Transverse colon (tissue), 4 donors: ENCODE measurements at places on chromosomes 3 and 15.

- no peak overlapping the region for H3K27ac ChIP-seq
- H3K4me1 ChIP-seq = no peaks in the 10 kb centered on the region
- H3K27me3 ChIP-seq = peaks cover 14% of the 10 kb centered on the region
- H3K4me3 ChIP-seq = no peak overlapping the region
- DNase-seq = no peak
Measured at GRCh38 chr15:92495446-92495845, 101.8 kb downstream of the ST8SIA2 start.

DNA sequence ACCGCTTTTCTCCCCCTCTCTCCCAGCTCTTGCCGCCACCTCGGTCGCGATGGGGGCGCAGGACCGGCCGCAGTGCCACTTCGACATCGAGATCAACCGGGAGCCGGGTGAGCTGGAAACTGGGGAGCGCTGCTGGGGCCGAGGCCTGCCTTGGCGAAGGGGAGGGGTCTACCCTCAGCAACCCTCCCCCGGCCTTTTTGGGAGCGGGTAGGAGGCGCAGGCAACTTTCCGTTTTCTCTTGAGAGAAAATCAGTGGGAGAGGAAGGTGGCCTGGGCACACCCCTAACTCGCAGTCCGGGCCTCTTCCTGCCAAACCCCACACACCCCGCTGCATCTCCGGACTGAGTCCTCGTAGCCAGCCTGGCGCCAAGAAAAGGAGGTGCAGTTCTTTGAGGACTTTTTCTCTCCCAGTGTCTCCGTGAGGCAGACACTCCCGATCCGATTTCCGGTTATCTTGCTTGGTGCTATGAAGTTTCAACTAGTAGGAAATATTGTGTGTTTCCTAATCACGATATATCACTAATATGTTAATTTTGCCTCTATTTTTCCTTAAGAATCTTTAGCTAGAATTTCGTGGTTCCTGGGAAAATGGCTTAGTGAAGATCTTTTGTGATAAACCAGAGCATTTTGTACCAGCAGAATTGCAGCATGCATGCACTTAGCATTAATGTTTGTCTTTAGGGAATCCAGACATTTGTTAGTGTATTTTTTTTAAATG is 631 bp downstream of the NKTR start:
- peak; percentile 72 for DNase-seq
- peaks cover 17% of the 10 kb centered on the region for H3K4me1 ChIP-seq
- peaks cover 6% of the 10 kb centered on the region for H3K36me3 ChIP-seq
- H3K27me3 ChIP-seq = no peaks in the 10 kb centered on the region

- peaks cover 18% of the 10 kb centered on the region for H3K4me1 ChIP-seq
- no peak overlapping the region for H3K4me3 ChIP-seq
- H3K36me3 ChIP-seq = no peaks in the 10 kb centered on the region
- no peak overlapping the region for H3K27ac ChIP-seq
Measured at GRCh38 chr3:110743202-110743601, 328.4 kb upstream of the NECTIN3 start.

GRCh38 chr3:115885621-115886020 is 262.3 kb downstream of the GAP43 start:
- H3K36me3 ChIP-seq = no peaks in the 10 kb centered on the region
- no peaks in the 10 kb centered on the region for H3K4me1 ChIP-seq
- no peaks in the 10 kb centered on the region for H3K27me3 ChIP-seq
- H3K27ac ChIP-seq = no peak overlapping the region
- H3K4me3 ChIP-seq = no peak overlapping the region

GRCh38 chr3:8491271-8492144 is 10.1 kb upstream of the LMCD1 start:
- H3K27me3 ChIP-seq = no peaks in the 10 kb centered on the region
- peaks cover 6% of the 10 kb centered on the region for H3K4me1 ChIP-seq
- H3K4me3 ChIP-seq = no peak overlapping the region
- H3K36me3 ChIP-seq = no peaks in the 10 kb centered on the region

- no peak for DNase-seq
- H3K4me3 ChIP-seq = no peak overlapping the region
- no peaks in the 10 kb centered on the region for H3K4me1 ChIP-seq
- no peaks in the 10 kb centered on the region for H3K36me3 ChIP-seq
Measured at GRCh38 chr3:172444821-172445220, 3.4 kb downstream of the GHSR start.
